HS-27A (cell line): ENCODE measurements at places on chromosomes 1 and 21.

- no peak for DNase-seq
These were observed 6.6 kb downstream of the TADA1 start for GRCh38 chr1:166869318-166870099.

- DNase-seq = peak; percentile 33
These were observed 13.9 kb upstream of the CAMK1G start for GRCh38 chr1:209569455-209570207.

GRCh38 chr1:234628089-234628488 is 18.1 kb upstream of the IRF2BP2 start:
- no peak for DNase-seq

DNA sequence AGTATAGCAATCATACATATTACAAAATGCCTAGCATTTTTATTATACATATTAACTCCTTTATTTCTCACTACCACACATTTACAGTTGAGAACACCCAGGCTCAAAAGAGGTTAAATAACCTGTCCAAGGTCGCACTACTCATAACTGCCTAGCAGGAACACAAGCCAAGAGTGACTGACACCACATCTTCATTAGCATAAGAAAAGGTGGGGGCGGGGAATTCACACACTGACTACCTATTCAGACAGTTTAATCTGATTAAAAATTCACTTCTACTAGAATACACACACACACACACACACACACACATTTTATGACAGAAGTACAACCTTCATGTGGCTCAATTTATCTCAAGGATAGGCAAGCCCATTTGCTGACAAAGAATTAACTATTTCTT is 77.8 kb upstream of the CACHD1 start:
- no peak for DNase-seq

DNA sequence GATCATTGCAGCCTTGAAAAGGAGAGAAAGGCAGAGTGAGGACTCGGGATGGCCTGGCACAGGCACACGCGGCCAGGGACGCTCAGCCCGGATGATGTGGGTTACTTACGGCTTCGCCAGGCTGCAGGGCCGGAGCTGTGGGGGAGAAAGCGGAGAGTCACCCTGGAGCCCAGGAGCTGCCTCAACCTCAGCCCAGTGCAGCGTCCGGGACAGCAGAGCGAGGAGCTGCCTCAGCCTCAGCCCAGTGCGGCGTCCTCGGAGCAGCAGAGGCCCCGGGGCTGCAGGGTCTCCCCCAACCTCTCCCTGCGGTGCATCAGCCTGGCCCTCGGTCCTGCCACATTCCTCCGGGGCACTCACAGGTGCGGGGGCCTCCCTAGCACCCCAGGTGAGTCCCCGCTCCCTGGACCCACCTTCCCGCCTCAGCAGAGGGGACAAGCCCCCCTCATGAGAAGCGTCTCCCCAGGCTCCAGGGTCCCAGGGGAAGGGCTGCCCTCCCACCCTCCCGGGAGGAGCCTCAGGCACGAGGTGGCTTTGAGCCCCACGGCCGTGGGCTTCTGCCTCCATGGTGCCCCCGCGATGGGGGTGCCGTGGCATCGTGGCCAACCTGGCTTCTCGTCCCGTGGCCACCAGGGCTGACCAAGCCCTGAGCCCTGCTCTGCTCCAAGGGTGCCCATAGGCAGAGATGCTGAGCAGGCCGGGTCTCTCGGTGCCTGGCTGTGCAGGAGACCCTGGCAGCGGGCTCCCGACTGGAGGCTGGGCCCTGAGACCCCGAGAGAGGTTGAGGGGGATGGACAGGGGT is 10.5 kb upstream of the RNF223 start:
- no peak for DNase-seq

GRCh38 chr1:22508991-22509390 is 54.3 kb upstream of the EPHA8 start:
- DNase-seq = no peak
